ENCODE measurements at places on chromosomes 3 and 15.
A peak's percentile ranks its signal among the peaks of the same experiment; 100 is the strongest.

DNA sequence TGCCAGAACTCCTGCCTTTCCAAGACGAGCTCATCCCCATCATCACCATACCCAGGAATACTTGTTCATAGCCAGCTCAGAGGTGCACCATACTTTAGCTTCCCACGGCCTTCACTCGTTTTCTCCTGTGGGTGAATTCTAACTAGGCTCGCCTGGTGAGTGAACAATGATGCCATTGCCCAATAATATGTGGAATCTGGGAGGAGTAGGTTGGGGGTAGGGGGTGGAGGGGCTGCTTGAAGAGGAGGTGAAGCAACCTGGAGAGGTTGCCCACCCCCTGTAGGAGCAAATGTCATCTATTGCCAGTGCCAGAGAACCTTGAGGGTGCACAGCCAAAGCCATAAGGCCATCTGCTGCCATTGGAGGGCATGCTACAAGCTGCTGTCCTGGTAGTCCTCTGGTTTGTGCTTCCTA is 592 bp upstream of the ZNF445 start:
- no peak for DNase-seq

DNA sequence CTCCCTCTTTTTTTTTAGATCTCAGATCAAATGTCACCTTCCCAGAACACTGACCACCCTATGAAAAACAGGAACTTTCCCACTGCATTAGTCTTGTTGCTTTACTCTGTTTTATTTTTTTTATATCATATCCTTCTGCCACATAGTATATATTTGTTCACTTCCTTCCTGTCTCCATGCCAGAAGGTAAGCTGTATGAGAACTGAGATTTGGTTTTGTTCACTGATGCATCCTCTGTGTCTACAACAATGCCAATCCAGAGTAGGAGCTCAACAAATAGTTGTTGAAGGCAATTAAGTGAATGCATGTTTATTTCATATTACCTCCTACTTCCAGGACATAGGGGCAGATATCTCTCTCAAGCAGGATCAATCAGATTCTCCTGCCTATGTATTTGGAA is 114.4 kb downstream of the TPRG1 start:
- DNase-seq = no peak

DNA sequence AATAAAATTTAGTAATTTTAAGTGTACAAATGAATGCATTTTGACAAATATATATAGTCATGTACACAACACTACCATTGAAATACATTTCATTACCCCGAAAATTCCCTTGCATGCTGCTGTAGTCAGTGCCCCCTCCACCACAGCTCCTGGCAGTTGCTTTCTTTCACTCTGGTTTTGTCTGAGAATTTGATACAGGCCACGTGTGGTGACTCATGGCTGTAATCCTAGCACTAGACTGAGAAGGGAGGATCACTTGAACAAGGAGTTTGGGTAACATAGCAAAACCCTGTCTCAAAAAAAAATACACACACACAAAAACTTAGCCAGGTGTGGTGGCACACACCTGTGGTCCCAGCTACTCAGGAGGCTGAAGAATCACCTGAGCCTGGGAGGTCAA is 65.4 kb downstream of the TFRC start:
- DNase-seq = peak; percentile 39

DNA sequence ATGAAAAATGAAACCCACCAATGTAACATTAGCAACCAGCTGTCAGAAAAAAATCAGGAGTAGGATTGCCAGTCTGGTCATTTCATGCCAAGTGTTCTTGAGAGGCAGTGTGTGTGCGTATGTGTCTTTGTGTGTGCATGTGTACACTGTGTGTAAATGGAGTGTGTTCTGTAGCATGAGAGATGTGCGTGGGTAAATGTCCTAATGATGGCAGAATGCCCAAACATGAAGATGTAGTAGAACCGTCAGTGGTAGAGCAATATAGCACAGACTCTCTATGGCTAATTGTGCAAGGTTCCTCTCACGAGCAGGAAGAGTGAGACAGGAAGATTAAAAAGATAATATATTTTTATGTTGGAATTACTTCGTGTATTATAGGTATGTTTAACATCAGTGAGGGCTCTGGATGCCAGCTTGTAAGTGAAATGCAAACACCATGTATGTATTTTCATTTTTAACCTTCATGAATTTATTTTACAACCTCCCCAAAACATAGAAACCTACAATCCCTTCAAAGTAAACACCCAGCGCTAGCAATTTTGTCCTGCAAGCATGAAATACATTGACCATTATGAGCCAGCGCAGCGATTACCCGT is 1038.7 kb downstream of the IGSF11 start:
- no peak for DNase-seq
